ENCODE measurements at places on chromosomes 1 and 21. TPM values are rescaled to one million over a fixed set of nuclear protein-coding genes. Genes with fewer than 3 reads are reported as not detected.
A peak's percentile ranks its signal among the peaks of the same experiment; 100 is the strongest.

DNA sequence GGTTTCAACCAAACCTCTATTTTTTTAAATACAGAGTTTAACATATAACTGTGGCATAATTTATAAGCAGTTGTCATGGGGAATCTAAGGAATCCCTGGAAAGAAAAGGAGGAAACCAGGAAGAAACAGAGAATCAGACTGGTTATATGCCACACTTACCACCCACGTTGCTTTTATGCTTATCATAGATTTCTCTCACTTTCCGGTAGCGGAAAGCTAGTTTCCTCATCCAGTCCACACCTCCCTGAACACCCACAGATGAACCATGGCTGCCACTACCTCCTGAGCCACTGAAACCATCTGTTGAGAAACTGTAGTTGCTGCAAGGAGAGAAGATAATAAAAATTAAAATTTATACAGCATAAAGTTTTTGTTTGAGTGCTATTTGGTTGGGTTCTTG is 33.5 kb downstream of the XKR8 start:
- H3K4me3 ChIP-seq = no peak overlapping the region
- H3K27me3 ChIP-seq = no peaks in the 10 kb centered on the region
- DNase-seq = peak; percentile 0
- peaks cover 52% of the 10 kb centered on the region for H3K36me3 ChIP-seq

DNA sequence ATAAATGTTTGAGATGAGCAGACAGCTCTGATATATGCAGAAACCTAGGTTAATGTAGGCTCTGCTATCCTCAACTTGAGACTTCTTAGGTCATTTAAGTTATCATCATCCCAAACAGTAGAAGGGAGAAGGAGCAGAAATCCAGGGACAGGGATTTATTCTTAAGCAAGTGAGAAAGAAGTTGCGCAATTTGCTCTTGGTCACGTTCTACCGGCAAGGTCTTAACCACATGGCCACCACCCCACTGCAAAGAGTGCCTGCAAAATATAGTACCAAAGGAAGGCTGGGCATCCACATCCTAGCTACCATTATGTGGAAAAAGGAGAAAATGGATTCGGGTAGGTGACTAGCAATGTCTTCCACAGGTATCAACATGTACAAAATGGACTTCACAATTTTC is 25.2 kb downstream of the CRNN start:
- H3K36me3 ChIP-seq = no peaks in the 10 kb centered on the region
- H3K4me1 ChIP-seq = peaks cover 10% of the 10 kb centered on the region
- H3K27ac ChIP-seq = no peak overlapping the region
- DNase-seq = no peak

GRCh38 chr1:91541918-91542533 is 41.4 kb downstream of the CDC7 start:
- H3K4me3 ChIP-seq = no peak overlapping the region
- no peak for DNase-seq
- no peaks in the 10 kb centered on the region for H3K36me3 ChIP-seq
- no peaks in the 10 kb centered on the region for H3K27me3 ChIP-seq
- no peak overlapping the region for H3K27ac ChIP-seq

DNA sequence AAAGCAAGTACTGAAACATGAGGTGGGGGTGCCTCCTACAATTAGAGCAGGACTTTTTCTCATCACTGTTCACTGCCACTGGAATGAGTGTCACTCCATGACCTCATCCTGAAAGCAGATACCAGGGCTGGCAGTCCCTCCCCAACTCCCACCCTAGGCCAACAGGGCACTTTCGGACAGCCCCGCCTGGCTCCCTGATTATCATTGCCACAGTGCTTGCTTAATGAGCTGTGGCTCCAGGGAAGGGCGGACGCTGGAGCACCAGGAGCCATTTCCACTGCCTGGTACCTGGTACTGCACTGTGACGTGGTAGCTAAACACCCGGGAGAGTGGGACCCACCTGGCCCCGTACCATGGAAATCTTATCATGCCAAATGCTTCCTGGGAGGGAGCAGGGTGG is 22.3 kb downstream of the SLC9A1 start:
- peaks cover 8% of the 10 kb centered on the region for H3K36me3 ChIP-seq
- H3K27ac ChIP-seq = no peak overlapping the region
- H3K4me3 ChIP-seq = no peak overlapping the region
- no peaks in the 10 kb centered on the region for H3K27me3 ChIP-seq
- DNase-seq = no peak

DNA sequence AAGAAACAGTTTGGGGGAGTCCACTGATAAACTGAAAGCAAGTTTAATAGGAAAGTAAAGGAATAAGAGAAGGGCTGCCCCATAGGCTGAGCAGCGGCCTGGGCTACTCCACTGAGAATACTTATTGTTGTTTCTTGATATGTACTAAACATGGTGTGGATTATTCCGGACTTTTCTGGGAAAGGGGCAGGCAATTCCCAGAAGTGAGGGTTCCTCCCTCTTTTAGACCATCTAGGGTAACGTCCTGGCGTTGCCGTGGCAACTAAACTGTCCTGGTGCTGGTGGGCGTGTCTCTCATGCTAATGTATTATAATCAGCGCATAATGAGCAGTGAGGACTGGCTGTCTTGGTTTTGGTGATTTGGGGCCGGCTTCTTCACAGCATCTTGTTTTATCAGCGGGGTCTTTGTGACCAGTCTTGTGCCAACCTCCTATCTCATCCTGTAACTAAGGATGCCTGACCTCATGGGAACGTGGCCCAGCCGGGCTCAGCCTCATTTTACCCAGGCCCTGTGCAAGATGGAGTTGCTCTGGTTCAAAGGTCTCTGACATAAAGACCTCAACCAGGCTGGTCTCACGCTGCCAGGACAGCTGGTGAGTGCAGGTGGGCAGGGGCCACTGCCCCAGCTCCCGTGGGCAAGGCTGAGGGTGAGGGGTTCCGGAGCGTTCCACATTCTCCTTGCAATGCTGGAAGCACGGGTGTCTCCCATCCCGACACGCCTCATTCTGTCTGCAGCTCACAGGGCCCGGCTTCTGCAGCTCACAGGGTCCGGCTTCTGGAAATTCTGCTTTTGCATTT is 19.6 kb upstream of the C1orf159 start:
- H3K27me3 ChIP-seq = no peaks in the 10 kb centered on the region
- no peak for DNase-seq
- H3K4me1 ChIP-seq = peaks cover 30% of the 10 kb centered on the region
- no peak overlapping the region for H3K27ac ChIP-seq
- H3K36me3 ChIP-seq = no peaks in the 10 kb centered on the region
- no peak overlapping the region for H3K4me3 ChIP-seq

The FAM151A gene
- total RNA-seq = not detected

DNA sequence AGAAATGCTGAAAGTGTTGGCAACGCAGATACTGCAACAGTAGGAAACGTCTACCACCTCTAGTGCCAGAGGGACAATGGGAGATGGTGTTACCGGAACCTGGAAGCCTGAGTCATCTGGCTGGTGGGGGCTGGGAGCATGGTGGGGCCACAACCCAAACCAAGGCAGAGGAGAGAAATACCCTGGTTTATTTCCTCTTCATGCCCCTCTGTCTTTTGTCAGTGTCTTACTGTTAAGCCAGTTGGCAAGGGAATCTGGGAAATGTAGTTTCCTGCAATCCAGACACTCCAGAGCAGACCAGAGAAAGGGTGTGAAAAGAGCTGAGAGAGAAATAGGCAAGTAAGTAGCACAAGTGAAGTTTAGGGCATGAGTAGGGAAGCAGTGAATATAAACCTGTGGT is 14.8 kb downstream of the DNTTIP2 start:
- no peaks in the 10 kb centered on the region for H3K4me1 ChIP-seq
- H3K27me3 ChIP-seq = no peaks in the 10 kb centered on the region
- no peak for DNase-seq
- no peak overlapping the region for H3K4me3 ChIP-seq
- peaks cover 8% of the 10 kb centered on the region for H3K36me3 ChIP-seq
- H3K27ac ChIP-seq = no peak overlapping the region

DNA sequence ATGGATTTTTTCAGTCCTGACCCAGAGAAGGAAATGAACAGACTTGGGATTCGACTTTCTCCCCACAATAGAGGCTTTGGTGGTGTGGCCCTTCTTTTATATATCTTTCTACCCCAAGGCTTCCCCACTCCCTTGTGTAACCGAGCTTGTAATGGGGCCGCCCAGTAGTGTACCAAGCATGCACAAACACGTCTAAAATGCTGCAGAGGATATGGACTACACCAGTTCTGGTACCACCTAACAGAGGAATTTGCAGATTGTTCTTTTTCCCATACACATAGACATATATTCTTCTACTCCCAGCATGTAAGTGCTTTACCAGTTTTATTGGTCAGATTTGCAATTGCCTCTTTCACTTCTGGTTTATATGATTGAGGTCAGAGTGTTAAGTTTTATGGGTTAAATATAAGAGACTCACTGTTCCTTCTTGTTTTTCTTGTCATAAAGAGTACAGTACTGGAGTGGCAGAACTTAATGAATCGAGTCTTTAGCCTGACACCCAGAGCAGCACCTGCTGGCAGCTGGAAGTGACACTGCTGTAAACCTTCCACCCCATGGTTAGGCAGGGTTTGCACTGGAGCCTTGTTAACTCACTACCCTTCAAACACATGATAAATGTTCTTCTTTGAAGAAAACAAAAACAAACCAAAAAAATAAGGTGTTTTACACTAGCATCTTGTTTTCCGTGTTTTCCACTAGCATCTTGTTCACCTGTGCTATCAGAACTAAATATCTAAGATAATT is 198.6 kb downstream of the PTPRC start:
- no peak overlapping the region for H3K4me3 ChIP-seq
- H3K36me3 ChIP-seq = no peaks in the 10 kb centered on the region
- no peaks in the 10 kb centered on the region for H3K4me1 ChIP-seq
- DNase-seq = no peak
- H3K27me3 ChIP-seq = no peaks in the 10 kb centered on the region

DNA sequence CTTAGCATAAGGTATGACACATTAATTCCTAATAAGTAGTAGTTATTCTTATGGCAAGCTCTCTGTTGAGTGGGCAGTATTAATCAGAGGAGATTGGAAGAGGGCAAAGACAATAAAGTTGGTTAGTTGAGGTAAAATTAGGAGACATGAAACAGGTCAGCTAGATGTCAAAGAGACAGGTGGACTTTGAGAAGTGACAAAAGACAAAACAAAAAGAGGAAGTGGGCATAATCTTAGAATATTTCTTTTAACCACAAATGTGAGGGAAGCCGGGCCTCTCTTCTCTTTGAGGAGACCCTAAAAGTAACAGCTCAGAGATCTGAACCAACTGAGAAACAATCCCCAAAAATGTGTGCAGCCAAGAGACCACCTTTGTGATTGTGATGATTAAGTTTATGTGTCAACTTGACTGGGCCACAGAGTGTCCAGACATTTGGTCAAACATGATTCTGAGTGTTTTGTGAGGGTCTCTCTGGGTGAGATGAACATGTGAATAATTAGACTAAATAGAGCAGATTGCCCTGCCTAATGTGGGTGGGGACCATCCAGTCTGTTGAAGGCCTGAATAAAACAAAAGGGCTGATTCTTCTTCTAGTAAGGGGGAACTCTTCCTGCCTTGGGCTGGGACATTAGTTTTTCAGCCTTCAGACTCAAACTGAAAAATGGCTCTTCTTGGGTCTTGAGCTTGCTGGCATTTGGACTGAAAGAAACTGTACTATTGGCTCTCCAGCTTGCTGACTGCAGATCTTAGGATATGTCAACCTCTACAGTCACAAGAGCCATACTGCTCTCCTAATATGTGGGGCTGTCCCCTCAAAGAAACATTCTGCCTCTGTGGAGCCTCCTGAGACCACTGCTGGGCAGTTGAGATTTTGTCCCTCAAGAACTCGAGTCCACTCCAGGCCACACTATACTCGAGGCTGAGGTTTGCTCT is 40.0 kb downstream of the FCRL5 start:
- H3K4me3 ChIP-seq = no peak overlapping the region
- DNase-seq = no peak
- H3K27ac ChIP-seq = no peak overlapping the region
- no peaks in the 10 kb centered on the region for H3K4me1 ChIP-seq
- no peaks in the 10 kb centered on the region for H3K36me3 ChIP-seq

DNA sequence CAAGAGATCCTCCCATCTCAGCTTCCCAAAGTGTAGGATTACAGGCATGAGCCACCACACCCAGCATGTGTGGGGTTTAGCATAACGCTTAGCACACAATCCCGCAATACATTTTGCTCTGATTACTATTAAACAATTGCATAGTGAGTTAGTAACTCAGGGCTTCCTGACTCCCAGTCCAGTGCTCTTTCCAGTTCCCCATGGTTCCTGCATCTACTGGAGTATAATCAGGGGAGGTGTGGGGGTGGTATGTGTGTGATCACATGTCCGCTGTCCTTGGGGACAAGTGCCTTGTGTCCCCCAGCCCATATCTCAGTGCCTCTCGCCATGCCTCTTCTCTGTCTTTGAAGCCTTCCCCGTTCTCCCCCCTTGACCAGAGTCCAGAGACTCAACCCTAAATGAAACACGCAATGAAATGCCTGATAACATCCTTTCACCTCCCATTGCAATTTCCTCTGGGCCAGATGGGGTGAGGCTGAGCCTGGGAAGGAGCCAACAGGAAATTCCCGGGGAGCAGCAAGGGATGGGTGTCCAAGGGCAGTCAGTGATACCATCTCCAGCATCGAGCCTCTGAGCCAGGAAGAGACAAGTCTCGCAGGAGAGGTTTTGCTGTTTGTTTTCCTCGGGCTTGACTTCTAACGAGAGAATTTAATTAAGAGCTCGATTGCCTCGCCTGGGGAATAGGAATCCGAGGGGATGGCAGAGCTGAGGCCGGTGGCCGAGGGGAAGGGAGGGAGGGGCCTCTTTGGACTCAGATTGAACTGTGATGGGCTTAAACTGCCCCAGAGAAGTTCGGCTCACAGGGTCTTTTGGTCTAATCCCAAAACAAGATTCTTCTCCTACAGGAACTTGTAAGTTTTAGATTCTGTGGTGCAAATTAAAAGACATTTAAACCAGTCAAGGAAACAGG is 7.7 kb upstream of the HTR1D start:
- no peaks in the 10 kb centered on the region for H3K36me3 ChIP-seq
- H3K4me1 ChIP-seq = no peaks in the 10 kb centered on the region
- DNase-seq = no peak
- H3K27me3 ChIP-seq = peaks cover 15% of the 10 kb centered on the region
- no peak overlapping the region for H3K4me3 ChIP-seq

- no peaks in the 10 kb centered on the region for H3K4me1 ChIP-seq
- no peak overlapping the region for H3K27ac ChIP-seq
- no peaks in the 10 kb centered on the region for H3K36me3 ChIP-seq
- no peaks in the 10 kb centered on the region for H3K27me3 ChIP-seq
- no peak for DNase-seq
- H3K4me3 ChIP-seq = no peak overlapping the region
Measured at GRCh38 chr1:48947761-48948537, 171.3 kb upstream of the BEND5 start.

GRCh38 chr1:66248746-66249145 is 285.2 kb upstream of the SGIP1 start:
- H3K27me3 ChIP-seq = no peaks in the 10 kb centered on the region
- peaks cover 31% of the 10 kb centered on the region for H3K4me1 ChIP-seq
- no peak overlapping the region for H3K4me3 ChIP-seq
- DNase-seq = no peak
- H3K27ac ChIP-seq = no peak overlapping the region
- H3K36me3 ChIP-seq = no peaks in the 10 kb centered on the region

- H3K4me1 ChIP-seq = peaks cover 34% of the 10 kb centered on the region
- DNase-seq = no peak
- peak overlapping the region; percentile 31 for H3K4me3 ChIP-seq
- H3K27me3 ChIP-seq = peaks cover 82% of the 10 kb centered on the region
- H3K27ac ChIP-seq = no peak overlapping the region
Measured at GRCh38 chr1:220879509-220880361, 492 bp downstream of the HLX start.

The TFAP2E gene
- total RNA-seq = 3.0 TPM
